ENCODE measurements at places on chromosomes 7 and 10. TPM values are rescaled to one million over a fixed set of nuclear protein-coding genes. Genes with fewer than 3 reads are reported as not detected.

TMUB1 gene
- polyA plus RNA-seq = 19.7 TPM

DOCK4 gene
- polyA plus RNA-seq = 30.4 TPM

MRLN gene
- polyA plus RNA-seq = 0.48 TPM

TMEM140 gene
- polyA plus RNA-seq = 25.9 TPM

GIMAP6 gene
- 13.8 TPM for polyA plus RNA-seq

SNX8 gene
- polyA plus RNA-seq = 38.8 TPM

ADO gene
- polyA plus RNA-seq = 31.6 TPM

UPK3BL1 gene
- polyA plus RNA-seq = 23.5 TPM

CDNF gene
- polyA plus RNA-seq = 3.6 TPM

CUZD1 gene
- polyA plus RNA-seq = 2.1 TPM

MEIG1 gene
- polyA plus RNA-seq = 1.4 TPM

NANOS1 gene
- 4.3 TPM for polyA plus RNA-seq

ADCYAP1R1 gene
- polyA plus RNA-seq = 0.75 TPM

HTR5A gene
- polyA plus RNA-seq = not detected

PHKG1 gene
- 2.9 TPM for polyA plus RNA-seq

PODXL gene
- 786 TPM for polyA plus RNA-seq

CAMK2G gene
- polyA plus RNA-seq = 32.6 TPM

SH2D4B gene
- 0.15 TPM for polyA plus RNA-seq

PTPRN2 gene
- polyA plus RNA-seq = 5.7 TPM

COL1A2 gene
- polyA plus RNA-seq = 746 TPM

NEUROG3 gene
- polyA plus RNA-seq = not detected

CHRM2 gene
- polyA plus RNA-seq = 4.2 TPM

ANKRD7 gene
- polyA plus RNA-seq = 4.3 TPM

CCL26 gene
- polyA plus RNA-seq = not detected

ELAPOR2 gene
- 14.1 TPM for polyA plus RNA-seq

FGL2 gene
- 56.0 TPM for polyA plus RNA-seq

SUN3 gene
- 0.17 TPM for polyA plus RNA-seq

TMEM273 gene
- polyA plus RNA-seq = 2.0 TPM

PIP gene
- polyA plus RNA-seq = not detected

LLCFC1 gene
- 1.5 TPM for polyA plus RNA-seq

EPHA1 gene
- 20.2 TPM for polyA plus RNA-seq

GIGYF1 gene
- polyA plus RNA-seq = 42.7 TPM

MAT1A gene
- 1.2 TPM for polyA plus RNA-seq

ZDHHC4 gene
- 79.8 TPM for polyA plus RNA-seq

LFNG gene
- 25.7 TPM for polyA plus RNA-seq

Measured in left kidney (tissue), 8 donors.